CD4-positive, alpha-beta T cell treated with Interferon alpha-2 for 1 hour (primary cell): ENCODE measurements at places on chromosomes 12 and 14.
A peak's percentile ranks its signal among the peaks of the same experiment; 100 is the strongest.

DNA sequence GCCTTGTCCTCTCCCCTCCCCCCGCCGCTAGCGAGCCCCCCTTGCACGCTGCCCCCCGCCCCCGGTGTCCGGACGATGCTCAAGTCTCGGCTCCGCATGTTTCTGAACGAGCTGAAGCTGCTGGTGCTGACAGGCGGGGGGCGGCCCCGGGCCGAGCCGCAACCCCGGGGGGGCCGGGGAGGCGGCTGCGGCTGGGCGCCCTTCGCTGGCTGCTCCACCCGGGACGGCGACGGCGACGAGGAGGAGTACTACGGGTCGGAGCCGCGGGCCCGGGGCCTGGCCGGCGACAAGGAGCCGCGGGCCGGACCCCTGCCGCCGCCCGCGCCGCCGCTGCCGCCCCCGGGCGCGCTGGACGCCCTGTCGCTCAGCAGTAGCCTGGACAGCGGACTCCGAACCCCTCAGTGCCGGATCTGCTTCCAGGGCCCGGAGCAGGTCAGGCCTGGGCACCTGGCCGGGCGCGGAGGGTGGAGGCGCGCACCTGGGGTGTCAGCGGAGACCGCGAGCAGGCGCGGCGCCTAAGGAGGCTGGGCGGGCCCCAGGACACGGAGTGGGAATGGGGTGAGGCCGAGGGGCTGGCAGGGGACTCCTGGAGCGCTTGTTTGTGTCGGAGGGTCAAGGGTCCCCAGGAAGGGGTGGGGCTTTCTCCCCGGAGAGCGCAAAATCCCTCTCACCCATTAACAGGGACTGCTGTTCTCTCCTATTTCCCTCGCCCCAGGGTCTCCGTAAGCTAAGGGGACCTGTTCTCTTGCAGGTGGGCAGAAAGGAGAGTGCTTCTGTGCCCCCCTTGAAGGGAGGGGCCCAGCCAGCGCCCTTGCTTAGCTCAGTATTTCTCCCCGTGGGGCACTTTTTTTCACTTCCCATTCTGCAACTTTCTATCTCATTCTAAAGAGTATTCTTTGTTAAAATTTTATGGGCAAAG is 810 bp downstream of the MARCHF9 start:
- peak; percentile 52 for DNase-seq

- DNase-seq = peak; percentile 61
Measured at GRCh38 chr12:31749024-31749704, 20.3 kb upstream of the AMN1 start.

DNA sequence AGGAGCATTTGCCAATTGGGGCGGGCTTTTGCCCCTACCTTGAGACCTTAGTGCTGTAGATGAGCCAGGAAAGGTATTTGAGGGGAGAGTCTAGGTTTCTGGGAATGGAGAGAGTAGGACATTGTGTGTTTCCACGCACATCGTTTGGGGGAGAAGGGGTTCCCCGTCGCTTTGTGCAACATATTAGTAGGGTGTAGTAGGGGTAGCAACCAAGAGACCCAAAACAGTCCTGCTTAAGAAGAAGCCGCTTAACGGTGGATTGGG is 694 bp upstream of the PTGES3 start:
- no peak for DNase-seq

- DNase-seq = no peak
Measured at GRCh38 chr12:509500-509899, 49.8 kb downstream of the B4GALNT3 start.

DNA sequence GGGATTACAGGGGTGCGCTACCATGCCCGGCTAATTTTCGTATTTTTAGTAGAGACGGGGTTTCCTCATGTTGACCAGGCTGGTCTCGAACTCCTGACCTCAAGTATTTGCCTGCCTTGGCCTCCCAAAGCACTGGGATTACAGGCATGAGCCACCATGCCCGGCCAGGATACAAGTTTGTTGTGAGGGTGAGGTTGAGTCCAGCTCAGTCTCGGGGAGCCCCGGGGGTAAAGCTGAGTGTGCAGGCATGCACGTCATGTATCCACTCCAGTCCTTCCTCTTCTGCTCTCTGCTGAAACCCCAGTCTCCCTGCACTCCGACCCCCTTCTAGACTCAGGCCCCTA is 369 bp downstream of the HPD start:
- DNase-seq = no peak

GRCh38 chr14:94395282-94395887 is 7.0 kb upstream of the SERPINA1 start:
- DNase-seq = no peak

DNA sequence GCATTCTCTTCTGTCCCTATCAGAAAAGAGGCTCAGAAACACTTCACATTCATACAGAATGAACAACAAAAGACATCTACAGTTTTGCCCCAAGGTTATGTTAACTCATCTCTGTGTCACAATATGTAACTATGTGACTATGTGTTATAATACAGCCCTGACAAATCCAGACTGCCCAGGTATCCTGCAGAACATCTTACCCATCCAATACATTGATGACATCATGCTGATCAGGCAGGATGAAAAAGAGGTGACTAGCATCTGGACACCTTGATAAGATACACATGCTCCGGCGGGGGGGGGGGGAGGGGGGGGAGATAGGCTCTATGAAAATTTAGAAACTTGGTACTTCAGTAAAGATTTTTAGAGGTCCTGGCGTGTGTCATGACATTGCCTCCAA is 8.3 kb upstream of the GNS start:
- no peak for DNase-seq

DNA sequence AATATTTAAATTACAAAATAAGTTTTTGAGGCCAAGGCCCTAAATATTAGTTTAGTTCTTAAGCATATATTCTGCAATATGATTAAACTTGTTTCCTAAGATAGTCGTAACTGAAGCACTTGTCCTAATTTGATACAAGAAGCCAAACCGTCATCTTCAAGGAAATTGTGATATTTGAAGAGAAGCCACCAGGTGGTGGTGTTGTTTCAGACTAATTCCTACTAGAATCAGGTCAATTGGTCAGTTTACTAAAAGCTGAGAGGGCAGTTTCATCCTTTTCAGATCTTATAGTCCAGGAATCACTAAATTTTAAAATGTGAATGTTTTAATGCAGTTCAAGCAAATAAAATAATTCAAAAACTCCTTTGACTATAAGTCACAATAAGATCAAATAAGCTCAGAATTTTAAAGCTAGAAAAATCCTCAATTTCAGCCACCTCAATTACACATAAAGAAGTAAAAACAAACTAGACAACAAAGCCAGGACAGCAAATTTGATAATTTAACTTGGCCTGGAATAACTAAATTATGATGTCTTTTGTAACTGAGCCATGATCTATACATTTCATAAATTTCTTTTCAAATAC is 7.1 kb upstream of the ARL1 start:
- no peak for DNase-seq

GRCh38 chr14:58571769-58572472 is 65.8 kb upstream of the DACT1 start:
- peak; percentile 9 for DNase-seq

DNA sequence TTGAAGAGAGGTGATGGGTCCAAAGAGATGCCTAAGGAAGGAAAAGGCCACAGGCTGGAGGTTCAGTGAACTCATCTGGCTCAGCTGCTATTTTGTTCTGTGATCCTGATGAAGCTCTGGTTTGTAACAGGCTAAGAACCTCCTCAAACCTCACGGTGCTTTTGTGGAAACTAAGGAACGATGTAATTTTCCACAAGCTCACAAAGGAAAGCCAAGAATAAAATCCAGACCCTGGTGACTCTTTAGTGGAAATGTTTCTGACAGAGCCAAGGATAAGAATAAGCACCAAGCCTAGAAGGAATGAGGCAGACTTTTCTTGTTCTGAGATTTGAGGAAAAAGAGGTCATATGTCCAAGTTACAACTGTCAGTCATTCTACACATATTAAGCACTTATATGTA is 93.6 kb downstream of the SLC24A4 start:
- no peak for DNase-seq

GRCh38 chr12:98758331-98758730 is 113.2 kb downstream of the APAF1 start:
- DNase-seq = no peak

GRCh38 chr14:69091006-69091405 is 61.9 kb downstream of the DCAF5 start:
- DNase-seq = no peak

DNA sequence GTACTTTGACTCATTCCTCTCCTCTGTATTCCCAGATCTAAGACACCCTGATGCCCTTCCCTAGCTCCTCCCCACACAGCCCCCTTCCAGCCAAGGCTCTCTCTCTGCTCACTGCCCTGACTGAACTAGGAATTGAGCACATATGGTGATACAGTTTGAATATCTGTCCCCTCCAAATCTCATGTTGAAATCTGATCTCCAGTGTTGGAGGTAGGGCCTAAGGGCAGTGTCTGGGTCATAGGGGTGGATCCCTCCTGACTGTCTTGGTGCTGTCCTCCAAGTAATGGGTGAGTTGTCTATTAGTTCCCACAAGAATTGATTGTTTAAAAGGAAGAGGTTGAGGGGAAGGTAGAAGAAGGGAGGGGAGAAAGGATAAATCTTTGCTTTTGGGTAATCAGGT is 17.4 kb downstream of the CMKLR1 start:
- DNase-seq = no peak

DNA sequence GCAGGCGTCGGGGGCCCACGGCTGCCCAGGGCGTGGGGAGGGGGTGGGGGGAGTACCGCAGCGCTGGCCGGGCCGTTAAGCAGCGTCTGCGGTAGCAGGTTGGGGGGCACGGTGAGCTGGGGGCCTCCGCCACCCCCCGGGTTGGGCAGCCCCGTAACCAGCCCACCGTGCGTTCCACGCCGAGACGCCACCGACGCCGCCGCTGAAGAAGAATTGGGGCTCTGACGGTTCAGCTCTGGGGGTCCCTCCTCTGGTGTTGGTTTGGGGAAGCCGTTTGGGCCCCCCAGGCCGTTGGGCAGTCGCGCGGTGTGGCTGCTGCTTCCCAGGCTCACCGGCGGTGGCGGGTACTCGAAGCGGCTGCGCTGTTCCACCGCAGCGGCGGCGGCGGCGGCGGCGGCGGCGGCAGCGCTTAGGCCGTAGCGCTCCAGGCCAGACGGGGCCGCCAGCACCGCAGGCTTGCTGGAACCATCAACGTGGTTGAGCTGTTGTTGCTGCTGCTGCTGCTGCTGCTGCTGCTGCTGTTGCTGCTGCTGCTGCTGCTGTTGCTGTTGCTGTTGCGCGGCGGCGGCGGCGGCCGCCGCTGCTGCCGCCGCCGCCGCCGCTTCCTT is 1.5 kb downstream of the IRF2BPL start:
- peak; percentile 46 for DNase-seq

DNA sequence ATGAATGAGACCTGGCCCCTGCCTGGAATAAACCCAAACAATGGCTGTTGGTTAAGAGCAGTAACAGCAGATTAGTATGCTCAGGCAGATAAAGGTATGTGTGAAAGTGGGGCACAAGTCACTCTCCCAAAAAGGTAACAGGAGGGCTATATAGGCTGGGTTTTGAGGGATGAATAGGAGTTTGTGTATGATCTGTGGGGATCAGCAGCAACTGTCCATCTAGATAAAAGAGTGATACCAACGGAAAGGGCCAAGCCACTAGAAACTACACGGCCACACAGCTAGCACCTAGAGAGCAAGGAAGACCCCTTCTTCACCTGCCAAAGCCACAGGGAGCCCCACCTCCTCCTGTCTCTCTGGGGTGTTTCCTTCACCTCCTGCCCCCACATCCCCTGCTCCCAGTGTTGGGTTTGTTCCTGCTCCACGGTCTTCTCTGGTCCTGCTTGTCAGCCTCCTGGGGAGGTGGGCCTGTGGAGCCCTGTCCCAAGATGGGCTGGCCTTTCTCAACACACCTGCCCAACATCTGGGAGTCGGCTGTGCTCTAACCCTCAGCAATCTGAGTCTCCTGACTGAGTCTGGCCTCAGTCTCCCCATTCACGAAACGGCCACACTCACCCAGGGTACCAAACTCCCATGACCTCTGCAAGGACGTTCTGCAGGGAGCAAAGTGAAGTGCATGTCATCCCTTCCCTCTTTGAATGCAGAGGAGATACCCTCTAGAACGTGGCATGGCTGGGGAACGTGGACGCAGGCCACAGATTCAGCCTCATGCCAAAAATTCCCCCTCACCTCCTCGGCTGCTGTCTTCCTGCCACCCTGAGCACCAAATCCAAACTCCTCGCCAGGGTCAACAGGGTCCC is 108.2 kb downstream of the NCOR2 start:
- DNase-seq = no peak

DNA sequence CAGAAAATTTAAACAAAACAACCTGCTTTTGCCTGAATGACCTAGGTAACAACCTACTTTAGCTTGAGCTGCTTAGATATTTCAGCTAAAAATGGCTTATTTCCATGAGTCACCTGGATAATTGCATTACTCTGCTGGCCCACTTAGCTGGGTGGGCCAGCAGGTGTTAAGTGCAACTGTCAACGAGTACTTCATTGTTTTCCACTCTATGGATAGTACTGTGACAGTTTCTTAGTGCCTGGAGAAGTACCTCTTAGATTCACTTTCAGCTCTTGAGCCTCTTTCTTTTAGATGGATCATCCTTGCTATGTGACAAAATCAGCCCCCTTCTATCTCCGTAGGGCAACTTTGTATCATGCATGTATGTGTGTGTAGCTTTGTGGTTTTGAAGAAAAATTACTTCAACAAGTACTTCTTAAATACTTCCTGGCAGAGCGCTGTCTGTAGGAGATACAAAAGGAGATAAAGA is 368.2 kb upstream of the ATP2B1 start:
- no peak for DNase-seq

DNA sequence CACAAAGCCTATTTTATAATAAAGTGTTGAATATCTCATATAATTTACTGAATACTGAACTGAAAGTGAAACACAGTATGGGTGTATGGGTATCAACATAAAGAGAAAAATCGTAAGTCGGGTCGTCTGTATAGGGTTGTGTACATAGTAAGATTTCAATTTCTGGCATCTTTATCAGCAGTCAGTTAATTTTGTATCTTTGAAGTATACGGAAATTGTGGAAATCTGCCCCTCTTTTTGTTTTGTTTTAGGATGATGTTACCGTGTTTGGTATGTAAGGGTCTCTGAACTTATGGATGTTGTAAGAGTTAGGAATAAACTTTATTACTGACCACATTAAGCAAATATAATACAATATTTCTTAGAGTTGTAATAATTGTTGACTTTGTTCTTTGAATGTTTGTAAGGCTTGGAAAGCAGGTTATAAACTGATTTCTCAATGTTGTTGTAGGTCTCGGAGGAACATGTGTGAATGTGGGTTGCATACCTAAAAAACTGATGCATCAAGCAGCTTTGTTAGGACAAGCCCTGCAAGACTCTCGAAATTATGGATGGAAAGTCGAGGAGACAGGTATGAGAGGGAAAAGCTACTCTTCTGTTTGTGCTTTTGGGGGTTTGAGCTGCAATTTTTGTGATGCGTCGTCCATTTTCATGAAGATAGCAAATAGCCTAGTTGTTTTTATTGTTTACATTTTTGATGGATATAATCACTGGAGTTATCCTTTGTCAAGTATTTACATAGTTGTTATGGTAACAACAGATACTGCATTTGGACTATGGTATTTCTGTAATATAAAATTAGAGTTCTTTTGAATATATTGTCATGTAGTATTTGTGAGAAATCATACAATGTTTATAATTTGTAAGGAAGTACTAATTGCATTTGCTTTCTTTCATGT is 12.0 kb downstream of the EID3 start:
- no peak for DNase-seq
